Stimulated activated CD4-positive, alpha-beta T cell treated with anti-CD3 and anti-CD28 coated beads, Interleukin-1b, Interleukin-23, amount 100 ng/mL, for 1 hour (primary cell): ENCODE measurements at places on chromosomes 5 and 9.

GRCh38 chr9:90872835-90873294, 71.2 kb downstream of the SYK start:
- no peak for DNase-seq

- DNase-seq = no peak
Measured at GRCh38 chr5:147509710-147510651, at the start of gene DPYSL3. TSS of gene DPYSL3 (minus strand) at chr5:147510068. CDS start at chr5:147509858, 210 bp downstream.

GRCh38 chr5:75536147-75536546, 24.5 kb downstream of the POLK start:
- DNase-seq = no peak

- DNase-seq = no peak
Measured at GRCh38 chr9:127873223-127873691, 4.2 kb downstream of the AK1 start.

- no peak for DNase-seq
Measured at GRCh38 chr9:134216449-134216951, 52.1 kb upstream of the RNU6ATAC start.

DNA sequence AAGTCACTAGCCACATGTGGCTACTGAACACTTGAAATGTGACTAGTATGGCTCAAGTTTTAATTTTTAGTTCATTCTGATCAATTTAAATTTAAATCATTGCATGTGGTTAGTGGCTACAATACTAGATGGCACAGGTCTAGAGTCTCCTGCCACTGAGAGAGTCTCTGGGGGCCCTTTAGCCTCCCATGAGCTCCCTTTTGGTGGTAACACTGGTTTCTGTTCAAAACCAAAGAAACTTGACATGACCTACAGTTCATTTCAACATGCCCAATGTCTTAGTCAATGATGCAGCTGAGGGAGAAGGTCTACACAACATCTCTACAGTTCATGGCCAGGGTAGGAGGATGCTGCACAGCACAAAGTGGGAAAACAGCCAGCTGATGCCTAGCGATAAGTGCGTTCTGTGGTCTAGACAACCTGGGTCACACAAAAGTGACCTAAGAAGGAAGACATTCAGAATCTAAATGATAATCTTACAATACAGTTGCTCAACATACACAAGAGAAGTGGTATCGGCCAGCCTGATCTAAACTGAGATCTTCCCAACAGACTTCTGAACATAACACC, 121.0 kb downstream of the AUH start:
- DNase-seq = no peak
